ENCODE measurements at places on chromosomes 1 and 21. TPM values are rescaled to one million over a fixed set of nuclear protein-coding genes. Genes with fewer than 3 reads are reported as not detected.

DNA sequence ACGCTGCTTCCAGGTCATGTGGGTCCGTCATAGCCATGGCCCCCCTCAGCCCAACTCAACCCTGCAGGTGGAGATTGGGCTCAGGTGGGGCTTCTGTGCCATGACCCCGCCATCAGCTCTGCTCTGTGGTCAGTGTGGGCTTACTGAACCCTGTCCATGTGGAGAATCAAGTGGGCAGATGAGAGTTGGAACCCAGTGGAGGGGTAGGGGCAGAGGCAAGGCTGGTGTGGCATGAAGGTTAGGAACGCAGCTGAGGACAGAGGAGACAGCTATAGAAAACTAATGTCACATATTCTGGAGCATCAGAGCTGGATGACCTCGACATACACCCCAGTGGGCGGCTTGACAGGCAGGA, 355.9 kb downstream of the PTPRU start:
- DNase-seq = no peak
- no peaks in the 10 kb centered on the region for H3K36me3 ChIP-seq
- no peaks in the 10 kb centered on the region for H3K27me3 ChIP-seq

- DNase-seq = no peak
- no peak overlapping the region for H3K4me3 ChIP-seq
- no peaks in the 10 kb centered on the region for H3K4me1 ChIP-seq
- no peaks in the 10 kb centered on the region for H3K36me3 ChIP-seq
- H3K27me3 ChIP-seq = no peaks in the 10 kb centered on the region
These were observed 81.5 kb upstream of the LPGAT1 start for GRCh38 chr1:211912038-211912437.

- H3K27me3 ChIP-seq = no peaks in the 10 kb centered on the region
- no peaks in the 10 kb centered on the region for H3K4me1 ChIP-seq
- no peaks in the 10 kb centered on the region for H3K36me3 ChIP-seq
- H3K27ac ChIP-seq = no peak overlapping the region
These were observed 57.5 kb downstream of the ZSCAN20 start for GRCh38 chr1:33529957-33530356.

GRCh38 chr1:35570589-35571137, 2.5 kb upstream of the TFAP2E start:
- no peaks in the 10 kb centered on the region for H3K36me3 ChIP-seq
- no peaks in the 10 kb centered on the region for H3K27me3 ChIP-seq
- DNase-seq = no peak
- H3K4me1 ChIP-seq = peaks cover 6% of the 10 kb centered on the region

The PDE4B gene
- 33.8 TPM for total RNA-seq

GRCh38 chr1:37954316-37954971, 7.6 kb upstream of the INPP5B start:
- peaks cover 24% of the 10 kb centered on the region for H3K36me3 ChIP-seq
- no peak for DNase-seq
- H3K4me3 ChIP-seq = no peak overlapping the region
- no peaks in the 10 kb centered on the region for H3K27me3 ChIP-seq

DNA sequence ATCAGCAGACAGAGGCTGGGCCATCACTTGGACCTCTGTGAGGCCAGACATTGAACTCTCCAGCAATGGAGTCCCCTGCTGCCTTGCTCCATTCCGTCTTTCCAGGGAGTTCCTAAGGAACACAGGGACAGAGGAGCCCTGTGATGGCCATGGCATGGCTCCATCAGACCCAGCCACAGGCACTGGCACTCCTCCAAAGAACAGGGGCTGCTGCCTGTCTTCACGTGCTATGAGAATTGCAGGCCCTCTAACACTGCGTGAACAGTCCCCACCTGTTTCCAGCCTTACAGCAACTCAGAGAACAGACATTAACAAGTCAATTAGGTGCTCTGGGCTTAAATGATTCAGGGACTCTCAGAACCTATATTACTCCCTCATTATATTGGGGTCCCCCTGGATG, 140.8 kb downstream of the ASTN1 start:
- H3K27ac ChIP-seq = no peak overlapping the region
- H3K36me3 ChIP-seq = no peaks in the 10 kb centered on the region
- H3K4me3 ChIP-seq = no peak overlapping the region
- no peaks in the 10 kb centered on the region for H3K4me1 ChIP-seq

Measured in CD4-positive, alpha-beta memory T cell (primary cell).